Fibroblast of the conjunctiva (primary cell): ENCODE measurements at places on chromosomes 6 and 20.

GRCh38 chr20:33183312-33183711 is 15.4 kb downstream of the BPIFA2 start:
- DNase-seq = no peak

GRCh38 chr6:149211046-149211571 is 106.4 kb upstream of the TAB2 start:
- DNase-seq = no peak

- no peak for DNase-seq
These were observed 527 bp downstream of the FBXO30 start for GRCh38 chr6:145814035-145814500.

GRCh38 chr6:74731204-74731603 is 474.6 kb downstream of the COL12A1 start:
- DNase-seq = no peak

GRCh38 chr20:44981736-44982406 is 15.6 kb downstream of the STK4 start:
- DNase-seq = no peak

- no peak for DNase-seq
These were observed 906 bp downstream of the ANKRD60 start for GRCh38 chr20:58227391-58228102.

GRCh38 chr6:129448965-129449364 is 261.0 kb downstream of the ARHGAP18 start:
- DNase-seq = no peak

DNA sequence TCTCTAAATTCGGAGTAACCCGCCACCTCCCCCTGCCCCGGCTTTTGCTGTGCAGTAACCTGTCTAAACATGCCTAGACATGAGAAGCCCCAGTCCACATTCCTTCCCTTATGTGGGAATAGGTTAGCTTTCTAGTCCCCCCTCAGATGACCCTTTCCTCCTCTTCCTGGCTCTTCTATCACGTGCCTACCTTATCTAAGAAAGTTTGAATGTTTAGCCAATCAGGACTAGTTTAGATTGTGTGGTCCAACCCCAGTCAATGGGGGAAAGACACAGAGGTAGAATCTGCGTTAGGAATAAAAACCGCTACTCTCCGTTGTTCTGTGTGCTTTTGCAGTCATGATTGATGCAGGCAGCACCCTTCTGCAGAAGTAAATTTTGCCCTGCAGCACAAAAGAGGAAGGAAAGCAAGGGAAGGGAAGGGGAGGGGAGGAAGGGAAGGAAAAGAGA is 69.0 kb upstream of the CD93 start:
- DNase-seq = no peak

- no peak for DNase-seq
These were observed 272.2 kb downstream of the CDC5L start for GRCh38 chr6:44659726-44660125.

GRCh38 chr6:168648240-168649125 is 207.5 kb downstream of the SMOC2 start:
- DNase-seq = no peak
